Activated CD8-positive, alpha-beta T cell treated with anti-CD3 and anti-CD28 coated beads for 36 hours (primary cell): ENCODE measurements at places on chromosomes 7 and 10. TPM values are rescaled to one million over a fixed set of nuclear protein-coding genes. Genes with fewer than 3 reads are reported as not detected.
A peak's percentile ranks its signal among the peaks of the same experiment; 100 is the strongest.

SFRP5 gene
- 0.60 TPM for total RNA-seq

KCNIP2 gene
- 2.4 TPM for total RNA-seq

MOGAT3 gene
- total RNA-seq: not detected

PCLO gene
- not detected for total RNA-seq

CROT gene
- 7.3 TPM for total RNA-seq

CLCN1 gene
- total RNA-seq: not detected

NKX1-2 gene
- total RNA-seq: not detected

HOXA1 gene
- 0.25 TPM for total RNA-seq

SP8 gene
- total RNA-seq: not detected

SH2D4B gene
- 0.11 TPM for total RNA-seq

NUPR2 gene
- not detected for total RNA-seq

ENTPD1 gene
- 4.4 TPM for total RNA-seq

GFRA1 gene
- not detected for total RNA-seq

ACBD7 gene
- 1.6 TPM for total RNA-seq

PYROXD2 gene
- 5.3 TPM for total RNA-seq

PTPRZ1 gene
- not detected for total RNA-seq

HYAL4 gene
- total RNA-seq: not detected

GRM3 gene
- total RNA-seq: not detected

DNA sequence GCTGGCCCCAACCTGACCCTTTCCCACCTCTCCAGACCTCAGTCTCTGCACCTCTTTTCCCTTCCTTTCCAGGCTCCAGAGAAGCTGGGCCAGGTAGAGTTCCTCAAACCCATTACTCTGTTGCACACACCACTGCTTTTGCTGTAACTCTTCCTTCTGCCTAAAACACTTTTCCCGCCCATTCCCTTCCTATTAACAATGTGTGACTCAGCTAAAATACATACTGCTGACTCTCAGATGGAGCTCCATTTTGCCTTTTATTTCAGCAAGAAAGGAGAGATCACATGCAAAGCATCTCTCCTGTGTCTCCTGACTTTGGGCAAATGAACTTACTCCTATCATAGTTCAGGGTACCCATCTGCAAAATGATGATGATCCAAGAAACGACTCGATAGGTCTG is 201.0 kb downstream of the CALN1 start:
- DNase-seq: no peak
- no peaks in the 10 kb centered on the region for H3K36me3 ChIP-seq
- no peaks in the 10 kb centered on the region for H3K4me1 ChIP-seq
- no peaks in the 10 kb centered on the region for H3K27me3 ChIP-seq
- no peak overlapping the region for H3K27ac ChIP-seq

DNA sequence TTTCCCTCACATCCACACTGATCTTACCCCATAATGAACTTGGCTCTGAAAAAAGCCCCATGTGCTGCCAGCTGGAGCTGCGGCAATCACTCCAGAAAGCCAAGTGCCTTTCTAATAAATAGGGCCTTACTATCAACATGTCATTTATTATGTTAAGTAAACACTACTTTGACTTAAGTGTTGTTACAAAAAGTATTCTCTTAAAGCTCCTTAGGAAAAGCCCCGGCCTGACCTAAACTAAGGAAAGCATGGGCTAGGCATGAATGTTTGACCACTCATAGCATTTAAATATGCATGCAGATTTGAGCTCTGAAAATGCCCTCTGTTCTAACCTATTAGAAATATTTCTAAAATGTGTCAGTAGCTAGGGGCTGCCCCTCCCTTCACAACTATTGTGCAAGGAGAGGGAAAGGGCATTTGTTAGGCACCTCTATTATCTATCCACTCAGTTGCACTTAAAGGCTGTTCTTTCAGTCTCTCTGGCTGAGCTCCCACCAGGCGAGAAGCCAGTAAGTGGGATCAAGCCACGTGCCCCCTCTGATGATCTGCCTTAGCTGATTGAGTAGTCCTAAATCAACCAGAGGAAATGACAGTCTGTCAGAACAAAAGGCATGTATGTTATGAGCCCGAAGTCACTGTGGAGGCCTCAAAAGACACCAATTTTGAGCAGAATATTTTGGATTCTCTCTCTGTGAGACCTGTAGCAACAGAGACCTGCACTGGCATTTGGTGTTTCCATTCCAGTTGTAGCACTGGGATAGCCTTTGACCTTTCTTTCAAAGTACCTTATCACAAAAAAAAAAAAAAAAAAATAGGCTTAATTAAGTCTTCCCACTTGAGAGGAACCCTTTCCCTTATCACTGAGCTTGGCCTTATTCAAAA is 77.1 kb downstream of the ITGB8 start:
- H3K4me3 ChIP-seq: no peak overlapping the region
- H3K27ac ChIP-seq: no peak overlapping the region
- no peak for DNase-seq
- H3K27me3 ChIP-seq: no peaks in the 10 kb centered on the region
- H3K36me3 ChIP-seq: no peaks in the 10 kb centered on the region

DNA sequence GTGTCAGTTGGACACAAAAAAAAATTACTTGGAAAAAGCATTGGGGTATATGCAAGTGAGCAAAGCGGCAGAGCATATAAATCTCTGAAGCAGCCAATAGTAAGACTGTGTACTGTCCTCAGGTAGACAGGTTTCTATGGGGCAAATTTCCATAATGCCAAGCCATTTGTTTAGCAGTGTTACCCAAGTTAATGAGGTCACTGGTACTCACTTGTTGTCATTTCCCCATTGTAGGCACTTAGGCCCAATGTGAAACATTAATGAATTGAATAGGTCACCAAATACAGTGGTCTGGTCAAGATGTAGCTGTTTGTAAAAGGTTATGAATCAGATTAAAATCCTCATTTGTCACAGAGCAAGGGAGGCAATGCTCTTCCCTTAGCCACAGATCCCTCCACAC is 27.5 kb downstream of the HOXA1 start:
- DNase-seq: no peak
- no peak overlapping the region for H3K4me3 ChIP-seq
- peaks cover 2% of the 10 kb centered on the region for H3K27me3 ChIP-seq
- H3K27ac ChIP-seq: no peak overlapping the region
- H3K4me1 ChIP-seq: peaks cover 3% of the 10 kb centered on the region
- no peaks in the 10 kb centered on the region for H3K36me3 ChIP-seq

GRCh38 chr7:84693483-84693882 is 493.4 kb downstream of the SEMA3D start:
- no peak overlapping the region for H3K4me3 ChIP-seq
- H3K36me3 ChIP-seq: no peaks in the 10 kb centered on the region
- H3K27ac ChIP-seq: no peak overlapping the region
- no peaks in the 10 kb centered on the region for H3K27me3 ChIP-seq

- H3K4me3 ChIP-seq: no peak overlapping the region
- DNase-seq: peak; percentile 43
- H3K27me3 ChIP-seq: no peaks in the 10 kb centered on the region
- peaks cover 84% of the 10 kb centered on the region for H3K4me1 ChIP-seq
- H3K27ac ChIP-seq: peak overlapping the region; percentile 79
- peaks cover 2% of the 10 kb centered on the region for H3K36me3 ChIP-seq
Measured at GRCh38 chr10:110074298-110074697, 66.5 kb downstream of the ADD3 start.

DNA sequence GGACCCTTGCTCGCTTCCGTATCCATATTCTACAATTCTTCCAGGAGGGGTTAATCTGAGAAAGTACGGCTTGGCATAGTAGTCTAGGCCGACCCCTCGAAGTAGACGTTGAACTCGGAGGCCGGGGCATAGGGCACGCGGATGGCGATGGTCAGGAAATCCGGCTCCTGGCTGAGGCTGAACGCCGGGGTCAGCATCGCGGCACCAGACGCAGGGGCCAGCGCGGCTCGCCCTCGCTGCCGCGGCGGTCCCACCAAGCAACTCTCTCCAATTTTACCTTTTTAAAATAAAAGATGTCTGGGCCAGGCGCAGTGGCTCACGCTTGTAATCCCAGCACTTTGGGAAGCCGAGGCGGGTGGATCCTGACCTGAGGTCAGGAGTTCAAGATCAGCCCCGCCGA is 7.3 kb upstream of the SGMS1 start:
- peaks cover 7% of the 10 kb centered on the region for H3K36me3 ChIP-seq
- peaks cover 25% of the 10 kb centered on the region for H3K4me1 ChIP-seq
- no peak for DNase-seq
- peaks cover 7% of the 10 kb centered on the region for H3K27me3 ChIP-seq

GRCh38 chr10:29057822-29058331 is 231.0 kb upstream of the LYZL1 start:
- H3K27ac ChIP-seq: no peak overlapping the region
- H3K27me3 ChIP-seq: peaks cover 4% of the 10 kb centered on the region
- H3K36me3 ChIP-seq: no peaks in the 10 kb centered on the region
- no peak overlapping the region for H3K4me3 ChIP-seq

GRCh38 chr10:34528320-34528719 is 286.8 kb downstream of the PARD3 start:
- H3K4me3 ChIP-seq: no peak overlapping the region
- H3K27ac ChIP-seq: no peak overlapping the region
- H3K27me3 ChIP-seq: peaks cover 1% of the 10 kb centered on the region

- peak; percentile 50 for DNase-seq
- H3K4me3 ChIP-seq: peak overlapping the region; percentile 75
- H3K27me3 ChIP-seq: no peaks in the 10 kb centered on the region
- H3K27ac ChIP-seq: peak overlapping the region; percentile 77
- no peaks in the 10 kb centered on the region for H3K36me3 ChIP-seq
Measured at GRCh38 chr10:79068203-79068561, 584 bp upstream of the ZMIZ1 start.

- DNase-seq: no peak
- H3K4me3 ChIP-seq: no peak overlapping the region
- no peak overlapping the region for H3K27ac ChIP-seq
- H3K4me1 ChIP-seq: no peaks in the 10 kb centered on the region
- no peaks in the 10 kb centered on the region for H3K27me3 ChIP-seq
Measured at GRCh38 chr7:79782256-79782655, 328.8 kb upstream of the MAGI2 start.

DNA sequence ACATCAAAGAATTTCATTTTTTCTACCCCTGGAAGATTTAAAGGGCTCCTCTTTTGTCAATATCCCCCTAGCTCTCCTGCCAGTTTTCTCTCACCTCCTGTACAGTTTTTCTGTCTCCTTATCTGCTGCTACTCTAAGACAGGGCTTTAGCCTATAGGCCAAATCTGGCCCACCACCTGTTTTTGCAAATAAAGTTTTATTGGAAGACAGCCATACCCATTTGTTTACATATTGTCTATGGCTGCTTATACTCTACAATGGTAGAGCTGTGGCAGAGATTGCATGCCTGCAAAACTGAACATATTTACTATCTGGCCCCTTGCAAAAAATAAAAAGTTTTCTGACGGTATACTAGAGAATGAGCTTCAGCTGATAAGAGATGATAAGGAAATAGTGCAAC is 37.4 kb upstream of the GARS1 start:
- H3K36me3 ChIP-seq: peaks cover 5% of the 10 kb centered on the region
- no peaks in the 10 kb centered on the region for H3K27me3 ChIP-seq
- DNase-seq: no peak
- H3K4me1 ChIP-seq: no peaks in the 10 kb centered on the region

DNA sequence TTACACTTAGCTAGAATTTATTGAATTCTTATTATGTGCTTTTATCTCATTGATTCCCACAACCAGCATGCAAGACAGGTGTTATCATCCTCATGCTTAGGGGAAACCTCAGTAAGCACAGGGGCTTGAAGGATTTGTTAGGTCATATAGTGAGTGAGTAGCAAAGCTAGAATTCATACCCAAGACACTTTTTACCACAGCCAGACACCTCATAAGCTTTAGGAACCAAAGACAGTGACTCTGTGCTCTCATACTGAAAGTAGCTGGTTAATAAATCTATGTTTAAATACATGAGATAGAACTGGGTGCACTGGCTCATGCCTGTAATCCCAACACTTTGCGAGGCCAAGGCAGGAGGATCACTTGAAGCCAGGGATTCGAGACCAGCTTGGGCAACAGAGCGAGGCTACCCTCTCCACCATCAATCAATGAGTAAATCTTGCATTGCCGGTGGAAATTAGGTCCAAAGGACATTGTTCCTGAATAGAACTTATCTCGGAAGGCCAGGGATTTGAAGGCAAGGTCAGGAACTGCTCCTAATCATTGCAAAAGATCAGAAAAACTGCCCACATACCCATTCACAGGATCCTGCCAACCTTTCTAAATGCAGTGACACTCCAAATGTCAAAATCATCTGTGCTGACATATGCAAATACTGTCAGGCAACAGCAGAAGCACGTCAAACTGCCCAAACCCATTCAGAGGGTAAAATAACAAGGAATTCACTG is 523.5 kb downstream of the PARD3 start:
- no peak overlapping the region for H3K4me3 ChIP-seq
- no peak overlapping the region for H3K27ac ChIP-seq
- DNase-seq: no peak
- H3K27me3 ChIP-seq: peaks cover 8% of the 10 kb centered on the region
- no peaks in the 10 kb centered on the region for H3K4me1 ChIP-seq

GRCh38 chr10:110784198-110784597 is 87.5 kb upstream of the PDCD4 start:
- H3K4me1 ChIP-seq: peaks cover 61% of the 10 kb centered on the region
- DNase-seq: no peak
- no peaks in the 10 kb centered on the region for H3K27me3 ChIP-seq
- peaks cover 13% of the 10 kb centered on the region for H3K36me3 ChIP-seq
- no peak overlapping the region for H3K4me3 ChIP-seq

- no peak for DNase-seq
- H3K36me3 ChIP-seq: peaks cover 19% of the 10 kb centered on the region
- peak overlapping the region; percentile 1 for H3K4me3 ChIP-seq
- H3K27ac ChIP-seq: peak overlapping the region; percentile 97
- peaks cover 99% of the 10 kb centered on the region for H3K4me1 ChIP-seq
- H3K27me3 ChIP-seq: no peaks in the 10 kb centered on the region
Measured at GRCh38 chr10:71737834-71738197, 18.2 kb upstream of the C10orf105 start.

- H3K4me1 ChIP-seq: peaks cover 2% of the 10 kb centered on the region
- no peak overlapping the region for H3K4me3 ChIP-seq
- no peak for DNase-seq
- H3K27ac ChIP-seq: no peak overlapping the region
- H3K36me3 ChIP-seq: no peaks in the 10 kb centered on the region
- H3K27me3 ChIP-seq: no peaks in the 10 kb centered on the region
Measured at GRCh38 chr7:74130518-74130917, 43.6 kb upstream of the EIF4H start.

GRCh38 chr7:15487896-15488295 is 73.9 kb downstream of the AGMO start:
- H3K27me3 ChIP-seq: no peaks in the 10 kb centered on the region
- H3K27ac ChIP-seq: no peak overlapping the region
- H3K36me3 ChIP-seq: no peaks in the 10 kb centered on the region
- H3K4me3 ChIP-seq: no peak overlapping the region

GRCh38 chr7:1403638-1404459 is 55.4 kb downstream of the MICALL2 start:
- no peak overlapping the region for H3K27ac ChIP-seq
- no peaks in the 10 kb centered on the region for H3K36me3 ChIP-seq
- no peak for DNase-seq
- peaks cover 46% of the 10 kb centered on the region for H3K27me3 ChIP-seq
- H3K4me1 ChIP-seq: peaks cover 5% of the 10 kb centered on the region

- no peaks in the 10 kb centered on the region for H3K4me1 ChIP-seq
- no peak overlapping the region for H3K27ac ChIP-seq
- no peak for DNase-seq
- no peaks in the 10 kb centered on the region for H3K27me3 ChIP-seq
Measured at GRCh38 chr7:107398161-107398560, 71.7 kb upstream of the GPR22 start.

GRCh38 chr10:108850138-108850854 is 1073.0 kb downstream of the XPNPEP1 start:
- no peaks in the 10 kb centered on the region for H3K4me1 ChIP-seq
- no peak overlapping the region for H3K27ac ChIP-seq
- H3K36me3 ChIP-seq: no peaks in the 10 kb centered on the region
- H3K27me3 ChIP-seq: no peaks in the 10 kb centered on the region
